ENCODE measurements at places on chromosomes 3 and 15.
A peak's percentile ranks its signal among the peaks of the same experiment; 100 is the strongest.

DNA sequence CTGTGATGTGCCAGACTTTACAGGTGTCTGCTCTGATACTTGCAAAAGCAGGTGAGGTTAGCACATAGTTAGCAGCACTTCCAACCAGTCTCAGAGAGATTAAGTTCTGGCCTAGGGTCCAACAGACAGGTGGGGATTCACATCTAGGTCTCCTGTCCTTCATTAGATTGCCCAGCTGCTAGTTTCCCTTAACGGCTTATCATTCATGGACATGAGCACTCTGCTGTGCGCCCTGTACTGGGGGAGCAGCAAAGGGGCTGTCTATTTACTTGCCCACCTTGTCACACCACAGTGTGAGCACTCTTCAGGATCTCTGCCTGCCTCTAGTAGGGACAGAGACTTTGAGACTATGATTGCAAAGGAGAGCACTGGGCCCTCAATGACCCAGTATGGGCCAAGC lies 8.7 kb downstream of the SPSB4 start:
- DNase-seq, result no peak

- peak; percentile 35 for DNase-seq
Observed at GRCh38 chr3:133040696-133041523, 2.7 kb downstream of the TMEM108 start.

GRCh38 chr3:122993124-122993978 lies 34.2 kb downstream of the SEMA5B start:
- DNase-seq, result no peak

GRCh38 chr3:32229565-32229964 lies 8.9 kb upstream of the CMTM8 start:
- DNase-seq, result no peak

GRCh38 chr3:159824333-159824732 lies 164.3 kb upstream of the IL12A start:
- no peak for DNase-seq

- DNase-seq, result no peak
Observed at GRCh38 chr15:31954374-31955172, 75.7 kb upstream of the CHRNA7 start.

DNA sequence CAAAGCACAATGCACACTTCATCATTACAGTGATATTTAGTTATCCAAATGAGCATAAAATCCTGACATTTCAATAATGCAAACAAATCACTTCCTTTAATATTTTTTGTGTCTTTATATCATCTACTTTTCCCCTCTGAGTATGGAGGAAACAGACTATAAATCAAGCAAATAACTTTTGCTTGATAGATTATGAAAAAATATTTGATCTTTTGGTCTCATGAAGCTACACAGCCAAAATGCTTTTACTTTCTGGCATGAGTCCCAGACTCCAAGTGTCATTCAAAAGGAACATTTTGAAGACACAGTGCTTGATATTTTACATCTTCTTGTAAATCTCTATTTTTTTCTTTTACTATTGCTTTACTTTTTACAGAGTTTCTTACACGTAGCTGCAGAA lies 215.3 kb upstream of the ROBO1 start:
- no peak for DNase-seq

GRCh38 chr3:18723206-18723810 lies 298.2 kb upstream of the SATB1 start:
- DNase-seq, result no peak

GRCh38 chr3:13474776-13475303 lies 5.3 kb upstream of the HDAC11 start:
- no peak for DNase-seq

DNA sequence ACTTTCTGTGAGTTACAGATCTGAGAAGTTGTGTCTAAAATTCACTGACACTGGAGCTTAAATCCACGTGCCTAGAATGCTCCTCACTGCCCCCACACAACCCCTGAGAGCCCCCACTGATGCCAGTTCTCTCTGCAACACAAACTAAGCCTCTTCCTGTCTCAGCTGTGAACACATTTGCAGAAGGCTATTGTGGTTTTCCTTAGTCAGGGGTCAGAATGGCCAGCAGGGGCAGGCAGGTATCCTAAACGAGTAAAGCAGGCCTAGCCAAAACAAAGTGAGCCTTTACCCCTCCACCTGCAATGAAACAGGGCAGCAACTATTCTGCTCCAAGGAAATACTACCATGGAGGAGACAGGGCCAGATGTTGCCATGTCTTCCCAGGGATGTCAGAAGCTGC lies 78.6 kb downstream of the FHIT start:
- DNase-seq, result no peak

DNA sequence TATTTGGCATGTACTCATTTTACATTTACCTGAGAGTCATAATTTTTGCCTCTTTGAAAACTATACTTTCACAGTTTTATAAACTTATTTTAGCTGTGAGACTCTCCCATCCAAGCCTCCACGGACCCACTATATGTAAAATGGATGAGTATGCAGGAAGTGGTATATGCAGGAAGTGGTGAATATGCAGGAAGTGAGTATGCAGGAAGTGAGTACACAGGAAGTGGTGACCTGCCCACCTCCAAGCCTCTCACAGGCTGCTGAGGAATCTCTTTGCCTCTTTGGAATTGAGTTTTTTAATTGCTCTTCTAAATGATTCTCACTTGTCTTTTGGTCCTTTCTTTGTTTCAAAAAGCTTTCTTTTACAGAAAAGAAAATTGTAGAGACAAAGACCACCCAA lies 85.2 kb downstream of the KBTBD8 start:
- peak; percentile 56 for DNase-seq

- no peak for DNase-seq
Observed at GRCh38 chr3:115361806-115362205, 214.7 kb upstream of the ZBTB20 start.

GRCh38 chr3:109648027-109648426 lies 310.7 kb upstream of the DPPA4 start:
- DNase-seq, result no peak

GRCh38 chr15:99566157-99566897 lies 543 bp downstream of the MEF2A start:
- DNase-seq, result peak; percentile 13

GRCh38 chr15:42387603-42388002 lies 28.3 kb downstream of the CAPN3 start:
- DNase-seq, result no peak

DNA sequence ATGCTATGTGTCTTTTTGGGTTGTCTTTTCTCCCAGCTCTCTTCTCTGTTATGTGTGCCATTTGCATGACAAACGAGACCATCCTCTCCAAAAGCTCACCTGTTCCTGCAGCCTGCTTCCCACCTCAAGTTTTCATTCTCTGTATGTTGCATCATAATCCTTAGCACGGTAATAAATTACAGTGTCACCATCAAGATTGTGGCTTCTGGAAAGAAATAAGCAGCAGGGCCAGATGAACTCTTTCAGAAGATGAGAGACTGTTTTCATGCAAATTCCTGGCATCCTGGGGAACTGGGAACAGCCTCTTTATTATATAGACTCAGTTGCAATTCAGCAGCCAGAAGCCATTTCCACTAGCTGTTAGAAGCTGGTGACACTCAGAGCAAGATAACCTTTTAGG lies 436.7 kb downstream of the EPHB1 start:
- DNase-seq, result no peak

DNA sequence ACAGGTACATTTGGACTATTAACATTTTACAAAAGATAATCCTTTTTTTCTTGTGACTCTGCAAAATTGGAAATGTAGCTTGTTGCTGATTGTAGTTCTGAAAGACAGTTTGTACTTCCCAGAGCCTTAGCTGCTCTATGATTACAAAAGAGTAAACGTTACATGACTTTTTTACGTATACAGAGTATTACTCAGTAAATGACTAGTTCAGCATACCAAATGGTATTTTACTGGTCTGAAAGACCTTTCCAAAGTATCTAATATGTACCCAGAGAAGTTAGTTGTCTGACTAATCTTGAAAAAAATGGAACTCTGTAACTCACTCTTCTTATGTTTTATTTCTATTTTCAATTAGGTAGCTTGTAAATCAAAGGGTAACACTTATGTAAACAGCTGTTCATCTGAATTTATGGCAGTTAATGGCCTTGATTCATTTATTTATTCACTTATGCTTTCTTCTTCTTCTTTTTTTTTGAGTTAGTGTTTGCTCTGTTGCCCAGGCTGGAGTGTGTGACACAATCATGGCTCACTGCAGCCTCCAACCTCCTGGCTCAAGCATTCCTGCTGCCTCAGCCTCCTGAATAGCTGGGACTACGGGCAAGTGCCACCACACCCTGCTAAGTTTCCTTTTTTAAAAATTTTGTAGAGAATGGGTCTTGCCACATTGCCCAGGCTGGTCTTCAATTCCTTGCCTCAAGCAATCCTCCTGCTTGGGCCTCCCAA lies 151.7 kb downstream of the C3orf38 start:
- DNase-seq, result no peak

- DNase-seq, result no peak
Observed at GRCh38 chr3:137572931-137573330, 191.2 kb upstream of the SOX14 start.

GRCh38 chr3:118810499-118811035 lies 224.1 kb downstream of the IGSF11 start:
- no peak for DNase-seq

- DNase-seq, result no peak
Observed at GRCh38 chr3:114460459-114460858, 166.6 kb downstream of the TIGIT start.

DNA sequence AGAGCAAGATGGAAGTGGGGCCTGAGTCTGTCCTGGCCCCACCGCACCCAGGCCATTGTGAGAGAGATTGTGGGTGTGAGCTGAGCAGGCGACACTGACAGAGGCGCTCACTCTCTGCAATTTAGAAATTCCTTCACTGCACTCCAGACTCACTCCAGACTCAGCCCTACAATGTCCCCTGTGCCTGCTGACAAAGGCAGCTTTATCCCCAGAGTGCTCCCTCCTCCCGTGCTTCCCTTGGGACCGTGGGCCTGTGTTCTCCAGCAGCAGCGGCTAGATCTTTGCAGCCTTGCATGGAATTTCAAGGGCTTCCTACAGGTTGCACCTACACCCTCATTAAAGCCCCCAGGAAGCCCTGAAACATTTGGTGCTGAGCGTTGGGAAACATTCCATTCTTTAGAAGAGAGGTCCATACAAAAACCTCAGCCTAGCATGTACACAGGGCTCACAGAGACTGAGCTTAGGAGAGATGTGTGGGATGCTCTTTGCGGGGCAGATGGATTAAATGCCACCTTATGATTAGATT lies 1.3 kb upstream of the IL16 start:
- no peak for DNase-seq

DNA sequence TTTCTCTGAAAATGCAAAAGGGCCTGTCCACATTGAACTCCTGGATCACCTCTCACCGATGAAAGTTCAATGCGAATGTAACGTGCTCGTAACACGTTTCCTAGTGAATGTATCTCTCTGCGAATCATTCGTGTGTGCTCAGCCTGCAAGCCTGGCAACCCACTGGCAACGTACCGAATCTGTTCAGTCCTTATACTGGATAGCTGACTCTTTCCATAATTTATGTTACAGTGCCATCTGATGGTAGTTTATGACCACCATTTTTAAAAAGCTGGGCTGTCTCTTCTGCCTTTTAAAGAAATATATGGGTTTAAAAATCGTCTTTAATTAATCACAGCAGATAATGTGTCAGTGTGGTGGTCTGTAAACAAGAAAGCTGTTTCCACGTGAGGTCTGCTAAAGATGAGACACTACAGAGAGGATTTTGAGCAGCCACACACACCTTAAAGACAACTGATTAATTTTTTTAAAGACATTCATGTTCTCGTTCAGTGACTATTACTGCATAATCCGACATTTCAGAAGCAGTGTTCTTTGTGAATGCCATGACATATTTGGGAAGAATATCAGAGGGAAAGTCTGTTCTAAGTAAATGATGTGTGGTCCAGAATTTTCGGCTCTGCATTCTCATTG lies 69.4 kb upstream of the FOXP1 start:
- DNase-seq, result peak; percentile 37

DNA sequence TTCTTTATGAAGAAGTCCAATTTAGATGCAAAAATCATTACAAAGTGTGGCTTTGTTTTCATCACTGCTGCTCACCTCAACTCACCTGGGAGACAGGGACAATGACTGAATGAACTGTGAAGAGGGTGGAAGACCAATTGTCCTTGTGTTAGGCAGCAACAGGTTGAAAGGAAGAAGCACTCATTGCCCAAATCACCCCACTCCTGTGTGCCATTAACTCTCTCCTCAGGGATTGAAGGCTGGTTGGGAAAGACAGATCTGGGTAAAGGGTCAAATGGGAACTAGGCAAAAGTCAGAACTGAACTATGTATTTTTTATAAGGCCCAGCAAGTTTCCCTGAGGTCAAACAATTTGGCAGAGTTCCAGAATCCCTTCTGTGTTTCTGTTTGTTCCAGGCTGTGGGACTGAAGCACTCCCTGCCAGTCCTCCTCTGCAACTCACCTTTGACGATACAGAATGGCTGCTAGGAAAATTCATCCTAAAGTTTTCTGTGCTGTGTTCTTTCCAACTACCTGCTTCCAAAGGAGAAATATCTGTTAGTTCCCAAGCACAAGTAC lies 68.6 kb upstream of the CCDC39 start:
- no peak for DNase-seq

- DNase-seq, result no peak
Observed at GRCh38 chr3:99499235-99500158, 138.9 kb upstream of the COL8A1 start.

DNA sequence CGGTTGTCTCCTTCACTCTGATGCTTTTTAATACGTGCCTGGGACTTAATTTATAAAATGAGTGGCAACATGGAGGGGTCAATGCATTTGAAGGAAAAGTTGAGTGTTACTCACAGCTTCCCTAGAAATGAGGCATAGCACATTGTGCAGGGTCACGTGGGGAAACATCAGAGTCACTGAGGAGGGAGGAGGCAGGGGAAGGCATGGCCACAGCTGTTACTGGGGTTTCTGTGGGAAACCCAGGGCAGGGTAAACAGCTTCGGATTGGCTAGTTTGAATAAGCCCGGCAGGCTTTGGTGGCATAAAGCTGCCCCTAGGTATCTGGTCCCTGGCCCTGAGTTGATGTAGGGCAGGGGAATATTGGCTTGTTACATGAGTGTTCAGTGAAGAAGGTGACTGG lies 98.9 kb upstream of the ST8SIA2 start:
- DNase-seq, result peak; percentile 3

- DNase-seq, result no peak
Observed at GRCh38 chr3:153615863-153616262, 453.8 kb downstream of the RAP2B start.

DNA sequence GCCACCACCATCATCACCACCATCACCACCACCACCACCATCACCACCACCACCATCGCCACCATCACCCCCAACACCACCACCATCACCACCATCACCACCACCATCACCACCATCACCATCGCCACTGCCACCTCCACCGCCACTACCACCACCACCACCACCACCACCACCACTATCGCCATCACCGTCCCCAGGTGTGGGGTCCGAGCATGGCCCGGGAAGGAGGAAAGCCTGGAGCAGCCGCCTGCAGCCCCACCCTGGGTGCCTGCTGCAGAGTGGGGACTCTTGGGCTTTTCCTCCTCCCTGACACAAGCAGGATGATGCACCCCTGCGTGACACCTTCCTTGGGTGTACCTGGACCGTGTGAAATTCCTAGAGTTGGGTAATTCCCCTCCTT lies 43.9 kb downstream of the MUC4 start:
- DNase-seq, result no peak

- no peak for DNase-seq
Observed at GRCh38 chr15:74327756-74328155, 39.7 kb downstream of the CYP11A1 start.
